ENCODE measurements at places on chromosomes 7 and 10.

GRCh38 chr7:82631998-82632397 is 188.4 kb upstream of the CACNA2D1 start:
- DNase-seq, result no peak

GRCh38 chr7:140661124-140661523 is 11.6 kb upstream of the ADCK2 start:
- DNase-seq, result no peak

GRCh38 chr10:90741926-90742565 is 115.8 kb downstream of the HTR7 start:
- no peak for DNase-seq

- no peak for DNase-seq
Measured at GRCh38 chr10:104232613-104233102, 494 bp upstream of the CFAP43 start.

DNA sequence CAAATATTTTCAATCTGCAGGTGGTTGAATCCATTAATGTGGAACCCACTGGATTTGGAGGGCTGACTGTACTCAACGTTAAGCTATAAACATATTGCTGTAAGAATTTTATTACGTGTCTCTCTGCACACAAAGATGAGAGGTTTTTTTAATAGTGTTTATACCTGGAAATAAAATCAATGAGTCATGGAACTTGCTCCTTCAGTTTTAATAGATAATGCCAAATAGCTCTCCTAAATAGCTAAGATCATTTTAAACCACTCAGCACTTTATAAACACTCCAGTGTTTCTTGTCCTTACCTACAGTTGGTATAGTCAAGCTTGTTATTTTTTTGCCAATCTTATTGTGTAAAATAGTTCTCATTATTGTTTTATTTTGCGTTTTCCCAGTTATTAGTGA is 455.6 kb upstream of the FZD8 start:
- no peak for DNase-seq

- no peak for DNase-seq
Measured at GRCh38 chr10:97612386-97612785, 20.9 kb downstream of the MORN4 start.

DNA sequence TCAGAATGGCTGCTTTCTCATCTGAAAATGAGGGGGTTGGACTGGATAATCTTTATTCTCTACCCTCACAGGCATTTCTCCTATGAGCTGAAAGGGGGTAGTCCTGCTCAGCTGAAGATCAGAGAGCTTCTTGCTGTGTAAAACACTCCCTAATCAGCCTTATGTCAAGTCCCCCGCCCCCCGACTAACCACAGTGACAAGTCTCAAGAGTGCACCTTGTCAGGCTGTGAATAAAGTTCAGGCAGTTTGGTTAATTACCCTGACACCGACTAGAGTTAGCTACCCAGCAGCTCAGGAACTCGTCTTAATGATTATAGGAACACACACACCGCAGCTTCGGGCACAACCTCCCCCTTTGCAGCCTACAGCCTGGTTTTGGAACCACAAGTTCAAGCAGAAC is 513.7 kb downstream of the RPS24 start:
- DNase-seq, result no peak

DNA sequence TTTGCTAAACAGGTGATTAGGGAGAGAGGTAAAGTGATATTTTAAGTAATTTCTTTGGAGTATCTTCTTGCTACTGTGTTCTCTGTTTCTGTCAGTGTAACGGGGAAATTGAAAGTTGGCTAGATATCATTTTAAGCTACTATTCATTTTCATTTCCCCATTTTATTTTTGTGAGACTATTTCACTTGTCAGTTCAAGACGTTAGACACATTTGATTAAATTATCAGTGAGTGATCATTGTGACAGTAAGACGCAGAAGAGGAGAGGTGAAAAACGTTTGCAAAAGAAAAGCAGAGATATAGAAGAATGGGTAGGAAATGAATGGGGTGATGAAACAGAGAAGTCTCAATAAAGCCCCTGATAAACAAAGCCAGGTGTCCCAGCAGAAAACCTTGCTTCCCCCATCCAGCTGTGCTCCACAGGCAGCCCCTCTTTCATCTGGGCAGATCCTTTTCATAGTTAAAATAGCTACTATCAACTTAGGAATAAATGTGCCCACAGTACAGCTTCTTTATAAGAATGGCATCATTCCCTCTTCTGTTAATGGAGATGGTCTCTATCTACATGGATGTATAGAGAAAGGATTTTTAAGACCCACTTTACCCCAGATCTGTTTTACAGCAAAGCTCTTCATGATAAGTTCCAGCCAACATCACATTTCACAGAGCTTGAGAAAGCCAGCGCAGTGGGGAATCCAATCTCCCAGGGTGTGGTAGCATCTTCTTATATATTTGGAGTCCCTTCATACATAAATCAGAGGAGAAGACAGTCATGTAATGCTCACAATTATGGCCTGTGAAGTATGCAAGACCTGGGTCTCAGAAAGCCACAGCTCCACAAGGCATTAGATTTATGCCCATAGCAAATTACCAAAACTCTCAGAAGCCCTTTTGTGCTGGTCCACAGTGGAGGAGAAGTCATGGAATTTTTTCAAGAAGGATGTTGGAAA is 138.1 kb upstream of the ITGB1 start:
- DNase-seq, result no peak

DNA sequence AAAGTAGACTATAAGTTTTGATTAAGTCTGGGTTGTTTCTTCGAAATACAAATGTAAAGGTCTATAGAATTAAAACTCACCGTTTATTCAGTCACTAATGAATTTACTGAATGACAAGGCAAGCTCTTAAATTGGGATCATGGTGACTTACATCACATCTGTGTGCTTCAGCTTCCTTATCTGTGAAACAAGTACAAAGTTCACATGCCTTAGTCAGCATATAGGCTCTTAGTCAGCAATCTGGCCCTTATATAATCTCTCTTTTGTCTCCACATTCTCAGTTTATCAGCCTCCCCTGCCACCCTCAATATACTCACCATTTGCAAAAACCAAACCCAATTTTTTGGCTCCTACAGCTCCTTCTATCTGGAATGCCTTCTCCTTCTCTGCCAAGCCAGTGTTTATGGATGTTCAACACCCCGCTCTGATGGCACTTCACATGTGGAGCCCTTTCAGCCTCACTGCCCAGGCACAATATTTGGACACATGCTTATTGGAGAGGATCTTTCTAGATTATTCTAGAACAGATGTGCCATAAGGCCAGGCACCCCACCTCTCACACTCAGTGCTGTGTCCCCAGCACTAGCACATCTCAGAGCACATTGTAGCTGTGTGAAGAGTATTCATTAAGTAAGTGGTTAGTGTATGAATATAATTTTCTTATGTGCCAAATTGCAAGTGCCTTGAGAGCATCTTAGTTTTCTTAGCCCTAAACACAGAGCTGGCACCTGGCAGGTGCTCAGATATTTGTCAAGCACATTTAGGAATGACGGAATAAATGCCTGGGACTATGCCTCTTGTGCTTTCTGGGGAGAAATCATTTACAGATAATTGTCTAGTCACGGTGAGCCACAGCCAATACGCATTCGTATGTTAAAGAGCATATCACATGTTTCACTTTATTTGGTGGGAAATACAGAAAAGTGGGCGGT is 9.8 kb upstream of the LAMB1 start:
- no peak for DNase-seq

DNA sequence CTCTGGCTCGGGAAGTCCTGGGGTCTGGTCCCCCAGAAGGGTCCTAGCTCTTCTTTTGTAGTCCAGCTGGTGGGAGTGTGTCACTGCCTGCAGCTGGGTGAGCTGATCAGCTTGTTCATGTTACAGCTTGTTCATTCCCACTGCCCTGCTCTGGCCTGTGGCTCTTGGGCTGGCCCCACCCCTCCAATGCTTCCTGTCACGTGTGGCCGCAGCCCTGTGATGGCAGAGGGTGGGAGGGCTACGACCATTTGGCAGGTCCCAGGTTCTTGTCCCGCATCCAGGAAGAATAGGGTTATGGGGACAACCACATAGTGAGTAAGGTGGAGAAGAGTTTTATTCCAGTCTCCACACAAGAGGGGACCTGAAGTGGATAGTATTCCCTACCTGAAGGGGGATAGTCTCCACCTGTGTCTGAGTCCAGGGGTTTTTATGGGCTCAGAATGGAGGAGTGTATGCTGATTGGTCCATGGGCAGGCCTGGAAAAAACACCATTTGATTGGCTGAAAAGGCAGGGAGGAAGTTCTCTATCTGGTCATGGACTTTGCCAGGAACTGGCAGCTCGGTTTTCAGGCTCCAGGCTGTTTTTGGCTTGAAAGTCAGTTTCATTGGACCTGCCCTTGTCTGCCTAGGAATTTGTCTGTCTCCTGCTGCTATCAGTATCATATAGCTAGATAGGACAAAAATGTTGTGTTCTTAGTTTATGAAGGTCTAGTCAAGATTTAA is 13.1 kb downstream of the SDHAF3 start:
- DNase-seq, result no peak

DNA sequence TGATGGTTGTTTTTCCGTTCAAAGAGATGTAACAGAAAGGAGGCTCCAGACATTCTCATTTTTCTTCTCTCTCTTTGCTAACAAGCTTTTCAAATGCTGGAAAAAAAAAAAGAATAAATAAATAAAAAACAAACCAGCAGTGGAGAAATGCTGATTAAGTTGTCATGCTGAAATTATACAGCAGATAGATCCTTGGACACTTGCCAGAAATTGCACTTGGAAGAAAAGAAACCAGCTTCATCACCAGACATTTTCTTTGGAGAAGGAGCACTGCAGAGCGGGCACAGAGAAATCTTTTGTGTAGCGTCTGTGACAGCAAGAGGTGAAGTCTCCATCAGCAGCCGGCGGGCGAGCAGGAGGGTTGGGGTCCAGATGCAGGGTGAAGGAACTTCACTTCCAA is 55.8 kb downstream of the CLRN3 start:
- no peak for DNase-seq

DNA sequence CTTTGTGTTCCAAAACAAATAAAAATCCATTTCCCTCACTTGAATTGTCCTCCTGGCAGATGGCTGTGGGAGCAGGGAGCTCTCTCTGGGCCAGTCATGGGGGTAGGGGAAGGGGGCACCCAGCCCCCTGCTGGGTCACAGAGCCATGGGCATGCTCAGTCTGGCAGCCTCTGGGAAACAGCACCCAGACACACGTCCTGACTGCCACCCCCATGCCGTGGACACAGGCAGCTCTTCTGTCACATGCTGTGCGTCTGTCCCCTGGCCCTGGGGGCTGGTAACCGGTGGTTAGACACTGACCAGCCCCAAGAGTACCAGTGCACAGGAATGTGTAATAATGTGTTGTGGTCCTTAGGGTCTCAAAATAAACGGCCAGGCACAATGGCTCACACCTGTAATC is 47.0 kb downstream of the RASGEF1A start:
- DNase-seq, result no peak

- DNase-seq, result no peak
Measured at GRCh38 chr7:114819616-114820362, 102.1 kb upstream of the MDFIC start.

DNA sequence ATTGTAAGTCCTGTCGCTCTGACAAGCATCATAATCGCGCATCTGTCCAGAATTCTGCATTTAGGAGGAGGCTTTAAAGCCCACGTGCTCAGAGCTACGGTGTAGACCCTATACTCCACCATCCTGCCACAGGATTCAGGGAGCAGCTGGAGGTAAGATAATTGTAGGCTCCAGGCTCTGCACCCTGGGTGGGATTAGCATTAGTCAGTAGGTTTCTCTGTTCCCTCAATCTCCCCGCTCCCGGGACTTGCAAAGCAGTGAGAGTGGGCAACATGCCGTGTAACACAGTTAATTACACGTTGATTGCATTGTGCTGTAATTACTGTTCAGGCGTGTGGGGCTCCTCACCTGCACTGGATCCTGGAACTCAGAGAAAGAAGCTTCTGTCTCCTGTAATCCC is 89.3 kb upstream of the CUX1 start:
- no peak for DNase-seq

DNA sequence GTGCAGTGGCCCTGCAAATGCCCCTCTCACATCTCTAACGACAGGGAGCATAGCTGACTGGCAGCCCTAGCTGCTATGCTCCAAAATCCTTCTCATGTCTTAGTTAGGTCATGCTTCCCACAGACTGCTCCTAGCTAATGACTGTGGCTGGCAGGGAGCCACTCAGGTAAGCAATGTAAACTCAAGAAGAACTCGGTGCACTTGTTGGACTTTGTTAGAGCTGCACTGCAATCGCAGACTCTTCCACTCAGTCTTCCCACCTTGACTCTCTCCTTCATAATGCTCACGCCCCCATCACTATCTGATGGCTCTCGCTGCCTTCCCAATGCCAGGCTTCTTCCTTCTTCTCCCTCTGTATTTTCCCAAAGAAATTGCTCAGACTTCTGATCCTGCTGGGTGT is 24.0 kb downstream of the OR9A2 start:
- DNase-seq, result no peak

- no peak for DNase-seq
Measured at GRCh38 chr7:17010637-17011300, 129.0 kb upstream of the AGR3 start.

DNA sequence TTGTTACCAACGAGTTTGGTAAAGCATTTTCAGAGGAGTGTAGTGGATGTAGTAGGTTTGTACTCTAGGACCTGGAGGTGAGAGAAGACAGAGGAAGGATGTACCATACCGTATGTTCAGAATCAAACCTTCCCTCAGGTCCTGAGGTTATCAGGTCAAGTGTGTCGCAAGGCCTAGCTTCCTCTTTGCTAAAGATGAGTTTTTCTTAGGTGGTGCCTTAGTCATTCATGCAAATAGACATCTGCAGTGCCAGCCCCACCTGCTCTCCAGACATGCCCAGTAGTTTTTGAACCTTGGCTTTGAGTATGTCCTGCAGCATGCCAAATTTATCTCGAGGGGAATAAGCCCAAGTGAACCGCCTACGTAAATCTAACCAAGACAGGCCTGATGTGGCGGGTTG is 71.3 kb downstream of the HDAC9 start:
- no peak for DNase-seq

DNA sequence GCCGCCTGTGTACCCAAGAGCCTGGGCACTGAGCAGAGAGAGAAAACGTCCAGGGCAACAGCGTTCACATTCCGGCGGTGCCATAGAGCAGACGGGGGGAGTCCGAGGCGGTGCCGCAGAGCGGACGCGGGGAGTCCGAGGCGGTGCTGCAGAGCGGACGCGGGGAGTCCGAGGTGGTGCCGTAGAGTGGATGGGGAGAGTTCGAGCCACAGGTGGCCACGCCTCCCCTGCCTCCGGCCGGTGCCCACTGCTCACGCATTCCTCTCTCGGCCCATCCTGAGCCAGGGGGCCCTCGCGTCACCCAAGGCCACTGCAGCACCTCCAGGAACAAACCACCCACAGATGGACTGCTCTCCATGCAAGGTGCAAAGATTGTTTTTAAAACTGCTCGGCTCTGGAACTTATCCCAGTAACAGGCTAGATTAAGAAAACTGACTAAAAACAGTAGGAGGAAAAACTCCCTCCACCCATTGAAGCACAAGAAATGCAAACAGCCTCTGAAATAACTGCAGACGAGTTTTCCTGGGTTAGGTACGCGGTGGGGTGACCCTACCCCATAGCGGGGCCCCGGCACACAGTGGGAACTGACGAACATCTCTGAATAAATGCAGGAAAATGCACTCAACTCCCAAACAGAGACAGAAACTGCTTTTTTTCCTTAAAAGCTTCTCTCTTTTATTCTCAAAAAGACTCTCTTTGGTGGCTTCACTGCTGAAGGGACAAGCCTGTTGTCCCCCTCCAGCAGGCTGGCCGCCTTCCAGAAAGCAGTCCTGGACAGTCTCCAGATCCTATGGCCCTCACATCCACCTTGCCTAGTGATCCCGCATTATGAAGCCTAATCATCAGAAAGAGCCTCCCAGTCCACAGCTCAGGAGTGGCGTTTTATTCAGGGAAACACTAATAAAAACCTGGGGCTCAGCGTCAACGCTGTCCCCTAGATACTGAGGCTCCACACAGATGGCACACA is 55.9 kb downstream of the DIP2C start:
- DNase-seq, result no peak

GRCh38 chr10:37975401-37975991 is 951 bp downstream of the ZNF25 start:
- no peak for DNase-seq

Measured in substantia nigra (tissue), 51 donors.